ENCODE measurements at places on chromosomes 6 and 20.

GRCh38 chr6:24100024-24100769 is 25.8 kb upstream of the NRSN1 start:
- no peak for DNase-seq

- no peak for DNase-seq
Measured at GRCh38 chr20:4898282-4899244, 102.7 kb downstream of the SLC23A2 start.

GRCh38 chr6:152859225-152859624 is 108.6 kb downstream of the VIP start:
- no peak for DNase-seq

- DNase-seq: no peak
Measured at GRCh38 chr6:17905611-17906592, 81.5 kb downstream of the KIF13A start.

GRCh38 chr20:63330940-63331339 is 30.2 kb downstream of the CHRNA4 start:
- no peak for DNase-seq

GRCh38 chr6:94956910-94957309 is 620.4 kb upstream of the MANEA start:
- no peak for DNase-seq

GRCh38 chr20:47784599-47785310 is 526 bp downstream of the SULF2 start:
- peak; percentile 45 for DNase-seq

GRCh38 chr6:34657307-34657978 is 39.1 kb downstream of the ILRUN start:
- DNase-seq: peak; percentile 58

DNA sequence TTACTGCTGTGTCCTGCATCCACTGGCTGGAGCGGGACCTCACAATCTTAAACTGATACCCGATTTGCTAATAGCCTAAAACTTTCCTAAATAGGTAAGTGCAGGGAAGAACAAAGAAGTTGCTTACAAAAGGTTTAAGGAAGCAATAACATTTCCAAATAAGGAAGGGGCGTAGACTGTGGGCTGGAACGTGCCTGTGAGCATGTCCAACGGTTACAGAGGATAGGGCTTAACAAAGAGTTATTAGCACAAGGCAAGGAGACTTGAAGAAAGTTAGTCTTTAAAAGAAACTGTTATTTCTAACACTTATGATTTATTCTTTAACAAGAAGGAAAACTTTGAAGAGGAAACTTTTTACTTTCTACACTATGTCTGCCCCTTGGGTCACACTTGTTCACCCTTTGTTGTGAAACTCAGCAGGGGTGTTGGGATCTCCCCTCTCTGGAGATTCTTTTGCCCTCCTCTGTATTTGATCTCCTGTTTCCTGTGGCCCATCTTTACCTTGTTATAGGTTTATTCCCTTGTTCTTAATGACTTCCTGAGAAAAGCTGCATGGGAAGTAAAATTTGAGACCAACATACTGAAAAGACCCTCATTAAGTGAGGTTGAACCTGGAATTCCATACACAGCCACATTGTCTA is 28.7 kb downstream of the KAT14 start:
- no peak for DNase-seq

DNA sequence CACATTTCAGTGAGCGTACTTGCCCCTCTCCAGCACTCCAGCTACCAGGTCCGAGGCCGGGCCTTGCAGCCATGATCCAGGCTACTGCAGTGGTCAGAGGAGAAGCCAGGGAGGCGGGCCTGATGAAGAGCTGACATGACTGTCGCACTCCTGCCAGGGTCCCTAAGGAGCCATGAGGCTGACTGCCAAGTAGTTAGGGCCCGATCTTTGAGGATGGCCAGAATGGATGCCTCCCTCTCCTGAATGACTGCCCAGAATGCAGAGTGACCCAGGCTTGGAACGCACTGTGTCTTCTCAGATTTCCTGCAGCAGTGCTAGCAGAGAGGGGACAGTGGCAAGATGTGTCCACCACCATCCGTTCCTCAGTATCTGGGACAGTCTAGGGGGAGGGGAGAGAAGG is 24.7 kb upstream of the LRFN2 start:
- no peak for DNase-seq

GRCh38 chr6:170035901-170036304 is 255.0 kb downstream of the DLL1 start:
- no peak for DNase-seq

DNA sequence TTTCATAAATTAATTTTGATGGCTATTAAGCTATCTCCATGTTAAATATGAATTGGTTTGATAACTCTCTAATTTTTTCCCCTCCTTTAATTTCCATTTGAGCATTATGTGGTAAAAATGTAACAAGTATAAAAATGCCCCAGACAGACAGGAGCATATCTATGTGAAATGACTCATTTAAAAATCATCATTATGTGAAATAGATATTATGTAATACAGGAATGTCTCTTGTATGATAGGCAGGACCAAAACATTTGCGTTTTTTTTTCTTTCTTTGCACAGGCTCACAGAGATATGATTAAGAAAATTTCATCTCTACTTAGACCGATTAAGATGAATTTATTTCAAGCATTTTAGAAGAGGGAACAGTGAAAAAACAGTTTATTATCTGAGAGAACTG is 95.8 kb downstream of the AKAP7 start:
- no peak for DNase-seq

GRCh38 chr6:163239572-163240340 is 174.8 kb upstream of the QKI start:
- no peak for DNase-seq

DNA sequence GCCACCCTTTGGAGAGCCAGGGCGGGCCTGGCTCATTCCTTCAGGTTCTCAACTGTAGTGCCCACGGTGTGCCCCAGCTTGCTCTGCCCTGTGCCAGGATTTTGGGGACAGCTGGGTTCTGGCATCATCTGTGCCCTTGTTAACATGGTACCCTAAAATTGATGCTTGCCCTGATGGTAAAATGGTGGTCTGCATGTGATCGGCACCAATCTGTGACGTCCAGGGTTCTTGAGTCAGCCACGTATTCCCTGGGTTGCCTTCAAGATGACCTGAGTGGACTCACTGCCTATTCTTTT is 31.2 kb upstream of the APCDD1L start:
- DNase-seq: no peak

GRCh38 chr20:63664143-63664851 is 6.2 kb downstream of the RTEL1 start:
- DNase-seq: no peak

GRCh38 chr6:127790571-127790970 is 110.3 kb downstream of the THEMIS start:
- no peak for DNase-seq

- no peak for DNase-seq
Measured at GRCh38 chr6:117960877-117961276, 53.8 kb downstream of the SLC35F1 start.

DNA sequence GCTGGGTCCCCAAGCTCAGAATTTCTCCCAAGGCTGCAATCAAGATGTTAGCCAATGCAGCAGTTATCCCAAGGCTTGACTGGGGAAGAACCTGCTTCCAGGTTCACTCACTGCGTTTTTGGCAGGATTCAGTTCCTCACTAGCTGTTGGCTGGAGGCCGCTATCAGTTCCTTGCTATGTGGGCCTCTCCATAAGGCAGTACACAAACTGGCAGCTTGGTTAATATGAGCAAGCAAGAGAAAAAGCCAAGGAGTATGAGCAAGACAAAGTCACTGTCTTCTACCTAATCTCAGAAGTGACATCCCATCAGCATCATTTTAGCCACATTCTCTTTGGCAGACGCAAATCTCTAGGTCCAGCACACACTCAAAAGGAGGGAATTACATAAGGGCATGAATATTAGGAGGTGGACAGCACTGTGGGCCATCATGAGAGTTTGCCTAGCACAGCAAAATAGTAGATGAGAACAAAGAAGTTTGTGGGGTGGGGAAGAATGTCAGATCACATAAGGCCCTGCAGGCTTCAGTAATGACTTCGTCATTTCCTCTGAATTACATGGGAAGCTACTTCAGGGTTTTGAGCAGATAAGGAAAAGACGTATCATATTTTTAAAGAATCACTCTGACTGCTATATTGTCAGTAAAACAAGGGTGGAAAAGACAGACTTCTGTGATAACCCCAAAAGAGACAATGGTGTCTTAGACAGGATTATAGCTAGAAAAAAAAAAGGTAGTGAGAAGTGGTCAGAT is 25.5 kb downstream of the LMBRD1 start:
- no peak for DNase-seq

- DNase-seq: no peak
Measured at GRCh38 chr6:90227213-90227612, 69.4 kb downstream of the BACH2 start.

- no peak for DNase-seq
Measured at GRCh38 chr6:64270083-64270482, 634.5 kb downstream of the PHF3 start.

DNA sequence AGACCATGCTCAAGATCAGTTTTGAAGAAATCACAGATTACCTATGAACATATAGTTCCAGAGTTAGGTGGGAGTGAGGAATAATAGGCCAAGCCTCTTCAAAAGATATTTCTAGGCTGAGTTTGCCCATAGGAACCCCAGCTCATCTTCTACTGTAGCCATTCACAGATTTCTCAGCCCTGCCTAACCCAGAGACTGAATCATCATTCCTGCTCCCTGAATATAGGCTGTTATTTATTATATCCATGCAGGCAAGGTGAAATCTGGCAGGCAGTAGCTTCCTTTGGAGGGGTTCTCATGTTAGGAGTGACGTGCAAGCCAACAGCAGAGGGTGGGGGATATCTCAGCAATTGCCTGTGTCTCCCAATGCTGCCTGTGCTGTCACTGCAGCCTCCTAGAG is 25.6 kb upstream of the ADGRF4 start:
- no peak for DNase-seq

GRCh38 chr6:53437557-53438202 is 88.9 kb upstream of the ELOVL5 start:
- DNase-seq: peak; percentile 17

DNA sequence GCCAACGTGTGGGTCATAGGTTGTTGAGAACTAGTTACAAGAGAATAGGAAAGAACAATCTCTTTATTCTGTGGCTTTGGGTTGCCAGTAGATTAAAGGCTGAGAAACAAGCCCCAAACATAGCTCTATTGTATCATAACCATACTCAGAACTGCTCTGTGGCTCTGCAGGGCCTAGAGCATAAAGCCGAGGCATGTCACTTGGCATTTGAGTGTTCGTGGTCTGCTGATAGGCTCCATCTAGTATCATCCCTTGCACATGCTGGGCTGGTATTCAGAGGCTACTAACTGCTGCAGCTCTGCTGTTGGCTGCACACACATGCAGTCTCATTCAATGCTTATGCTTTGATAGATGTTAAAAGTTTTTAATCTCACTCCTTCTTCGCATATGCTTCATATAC is 157.9 kb downstream of the OGFRL1 start:
- no peak for DNase-seq

GRCh38 chr20:18390201-18390600 is 76.6 kb downstream of the DZANK1 start:
- no peak for DNase-seq

DNA sequence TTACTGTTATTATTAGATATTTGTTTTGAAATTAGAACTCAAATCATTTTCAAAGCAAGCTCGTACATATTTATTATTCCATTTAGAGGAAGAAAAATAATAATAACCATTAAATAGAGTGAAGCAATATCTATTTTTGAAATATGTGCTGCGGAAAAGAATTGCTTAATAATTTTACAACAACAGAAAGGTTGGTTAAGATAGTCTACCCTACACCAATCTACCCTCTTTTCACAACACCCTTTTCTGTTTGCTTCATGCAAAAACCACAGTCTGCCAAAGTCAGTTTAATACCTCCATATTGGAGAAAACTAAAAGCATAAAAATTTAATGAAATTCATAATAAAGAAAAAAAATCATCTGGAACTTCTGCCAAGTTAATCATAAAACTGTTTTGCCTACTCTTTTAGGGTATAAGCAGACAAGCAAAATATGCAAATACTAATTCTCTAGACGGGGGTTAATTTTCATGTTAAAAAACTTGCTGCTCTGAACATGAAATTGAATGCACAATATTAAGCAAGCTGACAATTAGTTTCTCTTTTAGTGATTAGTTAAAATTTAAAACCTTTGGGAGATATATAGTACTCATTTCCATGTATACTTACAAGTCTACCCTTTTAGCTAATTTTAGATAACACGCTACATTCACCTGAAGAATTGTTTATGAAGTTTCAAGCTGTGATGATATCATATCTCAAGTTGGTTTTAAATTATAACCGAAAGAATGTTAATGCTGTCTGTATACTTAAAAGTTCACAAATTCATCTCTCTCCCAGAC is 100.2 kb downstream of the AHI1 start:
- DNase-seq: no peak

DNA sequence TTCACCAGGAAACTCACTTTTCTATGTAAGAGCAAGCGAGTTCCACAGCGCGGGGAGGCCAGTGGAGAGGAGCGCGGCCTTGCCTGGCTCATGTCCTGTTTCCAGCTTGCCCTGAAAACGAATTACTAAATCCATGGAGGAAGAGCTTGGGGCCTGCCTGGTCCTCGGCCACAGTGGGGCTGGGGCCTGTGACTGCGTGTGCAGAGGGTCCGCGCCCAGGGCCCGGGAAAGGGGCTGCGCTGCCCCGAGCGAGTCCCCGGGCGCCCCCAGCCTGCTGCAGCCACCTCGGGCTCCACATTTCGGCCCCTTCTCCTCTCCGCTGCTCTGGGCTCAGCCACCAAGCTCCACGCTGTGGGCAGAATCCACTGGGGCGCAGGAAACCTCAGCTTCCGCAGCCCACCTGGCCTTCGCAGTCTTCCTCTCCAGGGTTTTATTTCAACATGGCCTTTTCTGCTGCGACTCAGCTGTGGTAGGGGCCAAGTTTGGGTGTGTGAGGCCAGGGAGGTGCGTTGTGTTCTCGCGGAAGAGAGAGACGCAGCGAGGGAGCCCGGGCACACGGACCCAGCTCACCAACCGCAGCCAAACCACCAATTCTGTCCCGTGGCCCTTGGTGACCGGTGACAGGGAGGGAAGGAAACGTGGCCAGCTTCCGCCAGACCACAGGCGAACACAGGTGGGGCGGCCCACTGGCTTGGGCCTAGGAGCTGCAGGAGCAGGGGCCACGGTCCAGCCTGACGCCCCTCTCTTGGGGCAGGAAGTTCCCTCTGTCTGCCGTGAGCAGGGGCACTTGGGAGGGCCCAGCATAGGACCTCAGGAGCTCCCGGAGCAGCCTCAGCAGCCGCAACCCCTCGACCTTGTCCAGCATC is 211.4 kb downstream of the ERMARD start:
- no peak for DNase-seq

GRCh38 chr20:24587384-24588046 is 118.1 kb downstream of the SYNDIG1 start:
- DNase-seq: no peak

- DNase-seq: no peak
Measured at GRCh38 chr6:35629876-35630378, 58.8 kb downstream of the FKBP5 start.

DNA sequence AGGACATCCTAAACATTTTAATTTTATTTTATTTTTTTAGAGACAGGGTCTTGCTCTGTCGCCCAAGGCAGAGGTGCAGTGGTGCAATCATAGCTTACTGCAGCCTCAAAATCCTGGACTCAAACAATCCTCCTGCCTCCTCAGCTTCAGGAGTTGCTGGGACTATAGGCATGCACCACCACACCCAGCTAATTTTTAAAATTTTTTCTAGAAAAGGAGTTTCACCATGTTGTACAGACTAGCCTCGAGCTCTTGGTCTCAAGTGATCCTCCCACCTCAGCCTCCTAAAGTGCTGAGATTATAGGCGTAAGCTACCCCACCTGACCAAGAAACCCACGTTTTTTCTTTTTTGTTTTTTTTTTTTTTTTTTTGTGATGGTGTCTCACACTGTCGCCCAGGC is 33.3 kb downstream of the BAK1 start:
- DNase-seq: no peak
